Brain microvascular endothelial cell (primary cell): ENCODE measurements at places on chromosomes 16 and 17.
A peak's percentile ranks its signal among the peaks of the same experiment; 100 is the strongest.

DNA sequence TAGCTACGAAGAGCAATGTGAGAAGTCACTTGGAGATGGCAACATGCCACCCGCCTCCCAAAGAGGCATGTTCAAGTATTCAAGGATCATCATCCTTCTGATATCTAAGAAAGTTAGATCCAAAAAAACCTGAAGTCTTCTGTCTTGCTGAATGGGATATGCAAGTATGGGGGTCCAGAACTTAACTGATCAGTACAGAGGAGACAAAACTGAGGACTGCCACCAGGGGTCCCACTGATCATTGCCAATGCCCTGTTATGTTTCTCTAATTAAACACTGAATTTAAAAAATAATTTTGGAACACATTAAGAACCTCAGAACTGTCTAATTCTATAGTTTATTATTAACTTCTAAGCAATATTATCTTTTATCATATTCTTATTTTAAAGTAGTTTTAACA, 99.7 kb downstream of the CDH8 start:
- peak; percentile 13 for DNase-seq

GRCh38 chr16:19688396-19689024, 29.5 kb downstream of the KNOP1 start:
- DNase-seq: no peak

GRCh38 chr17:82948081-82948511, 108.3 kb upstream of the ZNF750 start:
- no peak for DNase-seq

DNA sequence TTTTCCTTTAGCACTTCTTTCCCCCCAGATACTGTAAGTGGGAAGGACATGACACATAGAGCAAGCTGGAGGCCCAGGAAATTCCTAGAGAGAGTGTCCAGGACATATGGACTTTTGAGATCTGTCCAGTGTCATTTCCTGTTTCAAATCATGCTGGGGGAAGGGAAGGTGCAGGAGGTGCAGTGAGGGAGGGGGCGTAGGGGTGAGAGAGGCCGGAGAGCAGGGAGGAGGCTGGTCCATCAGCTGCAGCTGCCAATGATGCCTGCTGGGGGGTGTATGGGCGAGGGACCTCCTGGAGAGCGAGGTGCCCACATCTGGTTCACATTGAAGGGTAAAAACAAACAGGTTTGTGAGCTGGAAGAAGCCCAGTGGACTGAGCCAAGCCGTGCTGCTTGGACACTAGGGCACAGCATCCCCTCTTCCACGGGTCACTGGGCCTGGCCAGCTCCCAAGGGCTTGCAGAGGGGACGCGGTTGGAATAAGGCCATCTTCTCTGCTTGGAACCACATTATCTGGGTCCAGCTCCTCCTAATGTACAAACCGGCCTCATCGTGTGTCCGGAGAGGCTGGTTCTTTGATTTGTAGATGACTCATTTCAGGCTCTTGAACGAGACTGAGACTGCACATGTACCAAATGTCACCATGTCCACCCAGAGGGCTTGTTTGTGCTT, 70.4 kb upstream of the SMURF2 start:
- peak; percentile 62 for DNase-seq

GRCh38 chr17:80065478-80066170, 29.2 kb downstream of the CCDC40 start:
- no peak for DNase-seq

DNA sequence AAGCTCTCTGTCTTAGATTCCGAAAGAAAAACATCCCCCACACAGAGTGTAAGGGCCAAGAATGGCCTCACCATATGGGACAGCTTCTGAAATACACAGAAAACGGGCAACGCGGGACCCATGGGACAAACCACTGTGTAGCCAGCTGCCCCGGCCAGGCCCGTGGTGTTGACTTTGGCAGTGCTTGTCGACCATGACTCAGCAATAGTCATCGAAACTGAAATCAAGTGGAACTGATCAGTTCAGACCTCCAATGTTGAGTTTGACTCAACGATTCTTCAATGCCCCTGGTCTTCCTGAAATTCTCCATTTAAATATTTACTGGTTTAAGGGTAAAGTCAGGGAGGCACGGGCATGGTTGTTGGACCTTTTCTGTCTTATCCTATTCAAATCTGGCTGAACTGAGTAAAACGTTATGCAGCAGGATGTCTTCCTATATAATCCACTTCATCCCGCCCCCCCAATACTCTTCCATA, 27.5 kb downstream of the ZFHX3 start:
- DNase-seq: peak; percentile 96

GRCh38 chr17:44221084-44221861, 1.8 kb upstream of the UBTF start:
- DNase-seq: peak; percentile 73

GRCh38 chr16:84608282-84608681, 9.6 kb downstream of the COTL1 start:
- no peak for DNase-seq

GRCh38 chr16:66084306-66084705, 282.2 kb upstream of the CDH5 start:
- DNase-seq: no peak

- no peak for DNase-seq
Observed at GRCh38 chr17:70074236-70074830, 692 bp upstream of the KCNJ16 start.
